H1 (cell line): ENCODE measurements at places on chromosomes 7 and 10. TPM values are rescaled to one million over a fixed set of nuclear protein-coding genes. Genes with fewer than 3 reads are reported as not detected.

DNA sequence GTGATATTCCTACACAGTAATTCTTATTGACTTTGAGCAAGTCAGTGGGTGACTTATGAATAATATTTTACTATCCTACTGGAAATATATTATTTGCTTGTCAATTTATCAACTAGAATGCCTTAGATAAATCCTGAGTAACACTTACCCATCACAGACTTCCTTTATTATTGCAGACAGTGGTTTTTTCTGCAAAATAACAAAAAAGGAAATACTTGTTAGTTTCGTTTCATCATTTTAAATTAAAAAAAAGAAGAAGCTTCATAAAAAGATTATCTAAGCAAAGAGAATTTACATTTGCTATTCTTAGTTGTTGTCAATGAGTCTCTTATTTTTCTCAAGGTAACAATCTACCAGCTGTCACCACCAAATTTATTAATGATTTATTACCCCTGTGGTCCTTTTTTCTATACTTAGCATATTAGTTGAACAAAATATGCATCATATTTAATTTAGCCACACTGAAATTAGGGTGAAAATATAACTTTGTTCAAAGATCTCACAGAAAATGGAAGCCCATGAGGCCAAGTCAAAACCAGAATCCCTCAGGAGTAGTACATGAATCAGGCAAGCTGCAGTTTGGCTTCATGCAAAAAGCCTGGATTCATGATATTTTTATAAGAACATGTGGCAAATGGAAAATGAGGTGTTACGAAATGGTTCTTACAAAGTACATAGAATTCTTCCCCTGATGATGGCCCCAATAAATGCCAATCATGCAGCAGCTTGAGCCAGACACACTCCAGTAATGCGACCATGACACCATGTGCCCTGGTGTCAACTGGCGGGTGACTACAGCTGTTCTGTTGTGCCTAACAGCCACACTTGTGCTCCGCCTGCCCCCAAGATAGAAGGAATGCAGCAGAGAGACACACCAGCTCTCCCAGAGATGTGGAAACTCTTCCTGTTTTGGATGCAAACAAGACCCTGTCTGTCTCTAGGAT lies 132.6 kb downstream of the ELMO1 start:
- DNase-seq, result no peak

FFAR4 gene
- not detected in 2 replicates for total RNA-seq

CPN1 gene
- total RNA-seq, result 0.15 TPM in 1 of 2 replicates, not detected in the other

DNA sequence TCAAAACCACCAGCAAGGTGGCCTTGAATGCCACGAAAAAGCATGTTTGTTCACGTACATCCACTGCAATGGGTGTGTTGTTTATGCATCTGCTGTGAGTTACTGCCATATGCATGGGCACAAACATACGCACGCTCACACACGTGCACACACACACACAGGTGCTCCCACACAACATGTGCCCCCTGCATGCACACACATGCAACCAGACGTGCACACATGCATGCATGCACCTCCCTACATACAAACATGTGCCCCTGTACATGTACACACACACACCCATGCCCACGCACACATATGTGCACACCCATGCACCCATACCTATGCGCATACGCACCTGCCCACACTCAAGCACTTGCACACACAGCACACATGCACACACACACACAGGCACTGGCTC lies 10.1 kb upstream of the DMBT1 start:
- DNase-seq, result no peak

DNA sequence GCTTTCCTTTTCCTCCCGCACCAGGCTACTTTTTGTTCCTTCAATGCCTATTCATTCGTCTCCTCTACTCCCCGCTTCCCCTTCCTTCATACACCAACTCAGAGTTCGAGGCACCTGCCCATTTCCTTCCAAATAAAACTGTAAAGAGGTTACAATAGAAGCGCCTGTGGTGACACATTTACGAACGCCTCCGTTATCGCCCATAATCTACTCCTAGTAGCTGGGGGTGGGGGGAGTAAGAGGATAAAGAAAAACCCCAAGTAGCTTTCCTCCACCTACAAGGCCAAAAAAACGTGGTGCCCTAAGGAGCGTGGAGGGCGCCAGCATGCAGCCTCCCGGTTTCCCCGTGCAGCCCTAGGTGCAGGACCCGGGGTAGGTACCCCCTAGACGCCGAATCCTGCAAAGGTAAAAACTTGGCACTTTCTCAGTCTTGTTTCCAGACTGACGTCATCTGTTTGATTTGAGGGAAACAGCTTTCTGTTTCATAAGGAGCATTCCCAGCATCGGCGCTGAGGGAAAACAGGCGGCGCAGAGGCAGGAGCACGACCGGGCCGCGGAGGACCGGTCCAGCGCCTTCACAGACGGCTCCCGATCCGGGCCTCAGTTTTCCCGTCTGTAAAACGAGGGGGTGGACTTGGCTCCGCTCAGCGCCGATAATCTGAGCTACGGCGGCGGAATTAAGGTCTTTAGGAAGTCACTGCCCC lies 922 bp downstream of the PPA1 start:
- DNase-seq, result peak; percentile 52

DNA sequence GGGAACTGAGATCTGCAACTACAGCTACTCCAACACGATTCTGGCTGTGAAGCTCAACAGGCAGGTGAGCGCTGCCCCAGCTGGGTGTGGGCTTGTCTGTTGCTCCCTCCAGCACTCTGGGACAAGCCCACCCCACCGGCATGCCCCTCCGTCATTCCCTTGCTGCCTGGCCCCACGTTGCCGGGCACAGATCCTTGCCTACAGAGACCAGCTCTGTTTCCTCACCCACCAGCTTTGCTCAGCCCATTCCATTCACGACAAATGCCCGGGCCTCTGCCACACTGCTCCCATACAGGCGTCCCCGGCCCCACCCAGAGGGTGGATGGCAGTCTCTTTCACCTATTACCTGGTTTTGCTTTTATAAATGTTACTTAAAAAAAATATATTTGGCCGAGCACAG lies 24.6 kb downstream of the WIPI2 start:
- DNase-seq, result no peak

GRCh38 chr10:59803714-59804113 lies 50.5 kb upstream of the MRLN start:
- no peak for DNase-seq

GRCh38 chr7:125644109-125644508 lies 714.5 kb upstream of the POT1 start:
- no peak for DNase-seq

CYP2W1 gene
- not detected in 2 replicates for total RNA-seq

- no peak for DNase-seq
Measured at GRCh38 chr10:67771200-67771599, 66.8 kb downstream of the DNAJC12 start.

NEUROD6 gene
- not detected in 2 replicates for total RNA-seq

DNA sequence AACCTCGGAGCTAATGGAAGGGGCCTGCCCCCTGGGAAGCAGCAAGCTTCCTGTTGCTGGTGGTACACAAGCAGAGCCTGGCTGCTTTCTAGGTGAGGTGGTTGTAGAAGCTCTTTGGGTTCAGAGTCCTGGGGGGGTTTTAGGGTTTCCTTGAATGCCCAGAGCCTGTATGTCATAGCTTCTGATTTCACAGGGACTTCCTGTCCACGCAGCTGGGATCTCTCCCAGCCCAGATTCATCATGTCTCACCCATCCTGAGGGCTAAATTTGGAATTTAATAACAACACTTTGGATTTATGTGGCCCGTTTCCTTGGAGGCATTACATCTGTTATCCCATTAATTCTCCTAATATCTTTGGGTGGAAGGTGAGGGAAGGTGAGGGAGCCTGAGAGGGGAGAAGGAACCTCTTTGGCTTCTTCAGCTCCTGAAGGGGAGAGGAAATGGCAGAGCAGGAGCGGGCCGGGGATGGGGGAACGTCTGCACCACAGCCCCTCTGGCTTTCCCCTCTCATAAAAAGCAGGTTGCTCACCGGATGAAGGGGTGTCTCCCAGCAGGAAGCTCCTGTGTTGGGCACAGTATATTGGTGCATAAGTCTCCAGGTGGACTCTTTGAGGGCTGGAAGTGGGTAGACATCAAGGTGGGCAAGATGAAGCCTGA lies 19.7 kb downstream of the RPS24 start:
- no peak for DNase-seq

GRCh38 chr7:90988996-90989765 lies 275.1 kb upstream of the FZD1 start:
- DNase-seq, result no peak

DNA sequence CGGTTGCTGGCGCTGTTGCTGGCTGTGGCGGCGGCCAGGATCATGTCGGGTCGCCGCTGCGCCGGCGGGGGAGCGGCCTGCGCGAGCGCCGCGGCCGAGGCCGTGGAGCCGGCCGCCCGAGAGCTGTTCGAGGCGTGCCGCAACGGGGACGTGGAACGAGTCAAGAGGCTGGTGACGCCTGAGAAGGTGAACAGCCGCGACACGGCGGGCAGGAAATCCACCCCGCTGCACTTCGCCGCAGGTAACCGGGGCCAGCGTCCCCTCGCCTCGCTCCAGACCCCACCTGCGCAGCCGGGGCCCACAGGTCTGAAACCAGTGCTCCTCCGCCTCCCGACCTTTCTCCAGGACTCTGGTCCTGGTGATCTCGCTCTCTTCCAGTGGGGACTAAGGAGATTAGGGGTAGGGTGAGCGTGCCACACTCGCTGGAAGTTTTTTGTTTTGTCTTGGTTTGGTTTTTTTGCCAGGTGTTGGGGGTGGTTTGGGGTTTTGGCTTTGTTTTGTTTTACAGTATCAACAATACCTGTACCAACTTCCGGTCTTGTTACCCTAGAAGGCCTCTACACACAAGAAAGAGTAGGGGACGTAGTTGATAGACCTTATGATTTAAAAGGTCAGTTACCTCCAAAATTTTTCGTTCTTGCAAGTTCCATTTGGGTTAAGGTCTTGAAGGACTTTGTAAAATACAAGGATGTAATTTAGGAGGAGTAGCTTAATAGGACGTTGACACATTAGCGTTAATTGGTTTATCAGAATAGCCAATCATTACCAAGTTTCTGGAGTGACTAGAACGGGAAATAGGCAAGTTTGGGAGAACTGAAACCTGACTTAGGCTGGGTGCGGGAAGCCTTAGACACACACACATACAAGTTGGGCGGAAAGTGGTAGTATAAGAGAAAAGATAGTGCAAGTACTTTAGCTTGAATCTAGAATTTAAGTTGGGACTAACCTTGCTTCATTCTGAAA lies 704 bp downstream of the TNKS2 start:
- DNase-seq, result peak; percentile 71

INHBA gene
- 2.7 and 2.8 TPM in 2 replicates for total RNA-seq

DNA sequence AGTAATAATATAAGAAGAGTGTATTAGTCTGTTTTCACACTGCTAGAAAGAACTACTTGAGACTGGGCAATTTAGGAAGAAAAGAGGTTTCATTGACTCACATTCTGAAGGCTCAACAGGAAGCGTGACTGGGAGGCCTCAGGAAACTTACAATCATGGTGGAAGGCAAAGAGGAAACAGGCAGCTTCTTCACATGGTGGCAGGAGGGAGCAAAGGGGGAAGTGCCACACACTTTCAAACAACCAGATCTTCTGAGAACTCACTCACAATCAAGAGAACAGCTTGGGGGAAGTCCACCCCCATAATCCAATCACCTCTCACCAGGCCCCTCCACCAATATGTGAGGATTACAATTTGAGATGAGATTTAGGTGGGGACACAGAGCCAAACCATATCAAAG lies 212.5 kb upstream of the HDAC9 start:
- no peak for DNase-seq

DNA sequence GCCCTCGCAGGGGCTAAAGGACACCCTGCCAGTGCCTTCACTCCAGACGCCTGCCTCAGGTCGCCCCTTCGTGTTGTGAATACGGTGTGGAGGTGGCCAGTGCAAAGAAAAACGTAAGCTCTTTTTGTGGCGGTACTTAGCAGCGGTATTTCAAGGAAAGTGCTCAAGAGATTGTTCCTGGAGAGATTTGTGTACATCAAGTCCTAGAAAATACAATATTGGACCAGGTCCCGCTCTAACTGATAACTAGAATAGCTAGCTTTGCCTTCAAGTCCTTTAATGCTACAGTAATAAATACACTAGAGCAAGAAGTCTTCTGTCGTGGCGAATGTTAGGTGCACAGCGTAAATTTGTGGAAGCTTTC lies 689 bp downstream of the PLCE1 start:
- DNase-seq, result no peak

DNA sequence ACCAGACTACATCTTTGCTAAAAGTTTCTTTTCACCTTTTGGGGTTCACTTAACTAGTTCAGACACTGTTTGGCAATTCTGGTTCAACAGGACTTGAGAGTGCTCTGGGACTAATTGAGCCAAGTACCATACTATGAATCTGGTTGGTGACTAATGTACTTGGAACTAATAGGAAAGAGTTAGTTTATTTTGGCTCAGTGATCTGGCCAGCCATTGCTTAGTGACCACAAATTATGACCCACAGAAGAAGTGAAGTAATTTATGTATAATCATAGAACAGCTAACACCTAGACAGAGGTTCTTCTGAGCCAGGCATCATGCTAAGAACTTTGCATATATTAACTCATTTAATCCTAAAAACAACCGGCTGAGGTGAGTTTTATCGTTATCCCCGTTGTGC lies 126.5 kb upstream of the JCAD start:
- no peak for DNase-seq

ATOH7 gene
- 0.21 and 0.39 TPM in 2 replicates for total RNA-seq

SYNPO2L gene
- 0.11 and 0.19 TPM in 2 replicates for total RNA-seq

- no peak for DNase-seq
Measured at GRCh38 chr10:28905371-28905770, 228.1 kb downstream of the BAMBI start.

- DNase-seq, result no peak
Measured at GRCh38 chr7:138756591-138757242, 41.1 kb upstream of the TMEM213 start.

PTPN20 gene
- total RNA-seq, result not detected in 2 replicates

CCDC146 gene
- 0.63 and 2.4 TPM in 2 replicates for total RNA-seq

RGS10 gene
- total RNA-seq, result 12.2 and 13.1 TPM in 2 replicates

- DNase-seq, result no peak
Measured at GRCh38 chr7:157846271-157846670, 509.5 kb downstream of the DNAJB6 start.

DNA sequence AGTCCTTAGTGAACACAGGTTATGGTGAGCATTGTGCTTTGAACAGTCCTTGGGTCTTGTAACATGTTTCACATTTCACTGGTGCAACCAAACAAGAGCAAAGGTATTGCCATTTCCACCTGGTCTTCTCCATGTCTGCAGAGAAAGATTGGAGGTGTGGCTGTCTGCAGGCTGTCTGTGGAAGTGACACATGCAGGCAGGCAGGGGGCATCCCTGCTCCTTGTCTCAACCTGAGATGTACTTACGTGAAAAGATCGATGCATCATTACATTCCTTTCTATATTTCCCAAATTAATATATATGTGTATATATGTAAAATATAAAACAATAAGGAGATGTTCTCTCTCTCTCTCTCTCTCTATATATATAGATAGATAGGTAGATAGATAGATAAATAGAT lies 54.3 kb downstream of the LRRC18 start:
- peak; percentile 35 for DNase-seq

DNA sequence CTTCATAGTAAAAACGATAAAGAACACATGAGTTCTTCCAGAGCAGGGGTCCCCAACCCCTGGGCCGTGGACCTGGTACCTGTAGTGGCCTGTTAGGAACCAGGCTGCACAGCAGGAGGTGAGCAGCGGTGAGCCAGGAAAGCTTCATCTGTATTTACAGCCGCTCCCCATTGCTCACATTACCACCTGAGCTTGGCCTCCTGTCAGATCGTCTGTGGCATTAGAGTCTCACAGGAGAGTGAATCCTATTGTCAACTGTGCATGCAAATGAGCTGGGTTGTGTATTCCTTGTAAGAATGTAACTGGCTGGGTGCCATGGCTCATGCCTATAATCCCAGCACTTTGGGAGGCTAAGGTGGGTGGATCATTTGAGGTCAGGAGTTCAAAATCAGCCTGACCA lies 229.5 kb downstream of the CNTNAP2 start:
- DNase-seq, result no peak
